ENCODE measurements at places on chromosomes 2 and 18.

- no peak for DNase-seq
Measured at GRCh38 chr2:12712881-12713280, 3.9 kb upstream of the TRIB2 start.

- DNase-seq, result no peak
Measured at GRCh38 chr18:26089293-26090129, 902 bp downstream of the SS18 start.

DNA sequence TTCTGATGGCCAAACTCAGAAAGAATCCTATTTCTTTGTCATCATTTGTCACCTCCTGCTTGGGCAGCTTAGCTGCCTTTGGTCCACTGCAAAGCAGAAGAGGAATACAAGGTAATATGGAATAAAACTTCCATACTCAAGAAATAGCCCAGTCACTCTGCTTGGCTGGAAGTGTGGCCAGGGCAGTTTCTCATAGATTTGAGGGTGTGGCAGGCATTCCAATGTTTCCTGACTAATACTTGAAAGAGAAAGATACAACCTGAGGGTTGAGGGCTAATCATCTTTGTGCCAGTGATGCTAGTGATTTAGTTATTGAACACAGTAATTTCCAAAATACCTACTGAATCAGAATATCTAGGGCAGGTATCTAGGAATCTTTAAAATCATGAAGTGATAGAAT lies 83.1 kb downstream of the FAM161A start:
- DNase-seq, result no peak

- no peak for DNase-seq
Measured at GRCh38 chr2:12931186-12931844, 214.6 kb downstream of the TRIB2 start.
